ENCODE measurements at places on chromosomes 5 and 9.
A peak's percentile ranks its signal among the peaks of the same experiment; 100 is the strongest.

DNA sequence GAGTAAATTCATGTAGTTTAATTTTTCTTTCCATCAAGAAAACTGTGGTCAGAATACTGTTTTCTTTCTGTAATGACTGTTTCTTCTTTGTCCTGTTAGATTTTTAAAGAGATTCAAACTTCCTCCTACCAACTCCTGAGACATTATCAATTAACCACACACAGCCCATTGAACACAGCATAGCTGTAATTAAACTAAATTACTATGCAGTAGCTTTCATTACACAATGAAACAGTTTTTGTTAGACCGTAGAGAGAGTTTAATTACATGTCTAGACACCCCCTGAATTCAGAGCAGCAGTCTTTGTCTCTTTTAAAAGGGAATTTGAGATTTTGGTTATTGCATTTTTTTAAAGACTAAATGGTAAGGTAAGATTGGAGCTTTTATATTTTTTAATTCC is 77.5 kb downstream of the STARD4 start:
- no peak for DNase-seq

DNA sequence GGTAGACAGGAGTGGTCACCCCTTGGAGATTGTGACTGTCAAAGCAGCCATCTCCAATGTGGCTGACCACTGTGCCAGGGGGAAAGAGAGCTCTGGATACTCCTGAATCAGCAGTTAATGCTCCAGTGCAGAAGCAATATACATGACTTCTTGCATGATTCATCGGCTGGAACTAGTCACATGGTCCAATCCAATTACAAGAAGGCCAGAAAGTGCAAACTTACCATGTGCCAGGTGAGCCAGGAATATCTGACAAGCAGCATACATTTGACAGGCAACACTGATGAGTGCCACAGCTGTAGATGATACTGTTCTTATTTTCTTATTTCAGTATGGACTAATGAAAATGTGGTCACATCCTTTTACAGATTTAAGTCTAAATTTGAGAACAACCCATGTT is 440.0 kb upstream of the MPDZ start:
- no peak for DNase-seq

GRCh38 chr9:35105571-35106342 is 2.8 kb upstream of the STOML2 start:
- DNase-seq = no peak

GRCh38 chr5:68000805-68001204 is 214.8 kb upstream of the PIK3R1 start:
- no peak for DNase-seq

DNA sequence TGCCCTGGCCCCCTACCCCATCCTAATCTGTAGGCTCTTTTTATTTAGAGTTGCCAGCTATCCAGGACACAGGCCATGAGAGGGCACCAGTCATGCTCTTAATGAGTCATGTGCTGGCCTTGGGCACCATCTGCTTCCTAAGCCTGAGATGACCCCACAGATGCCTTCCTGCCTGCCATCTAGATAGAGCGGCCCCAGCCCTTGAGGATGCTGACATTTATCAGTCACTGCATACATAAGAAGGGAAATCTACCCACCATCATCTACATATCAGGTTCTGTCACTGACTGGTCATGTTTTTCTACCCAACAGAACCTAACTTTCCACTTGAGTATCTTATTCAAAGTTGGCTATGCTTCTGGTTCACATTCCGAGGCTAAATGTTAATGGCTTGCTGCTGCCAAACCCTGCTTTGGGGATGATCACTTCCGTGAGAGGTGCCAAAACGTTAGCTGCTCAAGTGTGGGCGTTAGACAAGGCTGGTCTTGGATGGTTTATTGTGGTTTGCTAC is 49.9 kb upstream of the TTC23L start:
- DNase-seq = peak; percentile 23

DNA sequence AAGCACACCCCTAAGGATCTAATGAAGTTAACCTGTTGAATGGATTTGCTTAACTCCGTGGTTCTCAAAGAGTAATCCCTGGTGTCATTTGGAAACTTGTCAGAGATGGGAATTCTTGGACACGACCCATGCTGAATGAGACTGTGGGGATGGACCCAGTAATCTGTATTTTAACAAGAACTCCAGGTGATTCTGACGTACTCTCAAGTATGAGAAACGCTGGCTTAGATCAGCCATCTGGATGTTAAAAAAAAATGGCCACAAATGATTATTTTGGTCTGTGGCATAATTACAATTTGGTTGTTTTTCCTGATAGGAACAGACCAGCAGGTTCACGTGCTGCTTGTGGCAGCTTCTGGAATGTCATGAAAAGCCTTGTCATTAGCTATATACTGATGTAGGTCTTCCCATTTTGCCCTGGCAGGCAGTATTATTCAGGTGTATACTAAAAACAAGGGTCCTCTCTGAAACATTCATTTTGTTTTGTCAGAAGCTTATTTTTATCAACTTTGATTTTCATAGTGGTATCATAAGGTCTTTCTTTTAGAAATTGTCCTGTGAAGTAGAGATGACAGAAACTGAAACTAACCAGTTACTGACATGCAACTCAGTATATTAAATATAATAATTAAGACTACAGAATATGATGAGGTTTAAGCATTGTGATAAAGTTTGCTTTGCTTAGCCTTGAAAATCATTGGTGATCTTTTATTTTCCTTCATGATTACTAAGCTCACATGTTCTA is 15.4 kb downstream of the CPEB4 start:
- DNase-seq = no peak

- no peak for DNase-seq
These were observed 25.6 kb downstream of the LYRM7 start for GRCh38 chr5:131196331-131196730.

DNA sequence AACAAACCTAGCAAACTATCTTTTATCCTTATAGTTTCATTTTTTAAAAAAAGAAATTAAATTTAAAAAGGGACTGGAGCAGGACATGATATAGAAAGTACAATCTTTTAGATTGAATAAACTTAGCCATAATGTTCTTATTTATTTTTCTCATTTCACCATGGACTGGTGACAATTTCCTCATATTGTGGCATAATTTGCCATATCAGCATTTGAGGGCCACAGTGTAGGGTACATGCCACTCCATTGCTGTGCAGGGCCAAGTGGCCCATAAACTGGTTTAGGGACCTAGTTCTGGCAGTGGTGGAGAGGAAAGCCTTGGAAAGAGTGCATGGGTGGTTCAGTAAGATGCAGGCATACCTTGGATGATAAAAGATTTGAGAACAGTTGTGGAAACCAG is 232.9 kb upstream of the ELL2 start:
- DNase-seq = no peak

GRCh38 chr5:91433861-91434260 is 50.7 kb upstream of the ARRDC3 start:
- DNase-seq = no peak

GRCh38 chr5:10387690-10388089 is 34.2 kb downstream of the MARCHF6 start:
- no peak for DNase-seq

- DNase-seq = no peak
These were observed 586.6 kb downstream of the DNAH5 start for GRCh38 chr5:13357929-13358328.

GRCh38 chr9:125761676-125762450 is 14.7 kb downstream of the PBX3 start:
- no peak for DNase-seq

GRCh38 chr5:76326577-76327302 is 76.3 kb upstream of the IQGAP2 start:
- DNase-seq = no peak

GRCh38 chr9:90311811-90312210 is 330.8 kb downstream of the DIRAS2 start:
- DNase-seq = no peak

- DNase-seq = no peak
These were observed 137.3 kb upstream of the ANKH start for GRCh38 chr5:15008921-15009320.

DNA sequence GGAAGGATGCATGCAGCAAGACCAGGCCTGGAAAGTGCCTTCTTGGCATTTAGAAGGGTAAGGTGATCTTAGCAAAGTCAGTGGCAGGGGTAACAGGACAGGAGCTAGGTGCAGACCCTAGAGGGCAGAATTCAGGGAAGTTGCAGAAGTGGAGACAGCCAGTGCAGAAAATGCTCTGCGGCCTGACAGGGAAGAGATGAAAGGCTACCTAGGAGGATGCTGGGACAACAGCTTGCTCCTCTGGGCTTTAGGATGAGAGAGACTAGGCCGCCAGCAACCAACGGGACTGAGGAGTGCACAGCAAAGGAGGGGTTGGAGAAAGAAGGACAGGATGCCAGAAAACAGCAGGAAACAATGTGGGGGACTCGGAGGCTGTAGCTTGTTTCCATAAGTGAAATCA is 219.9 kb downstream of the FSTL4 start:
- no peak for DNase-seq

DNA sequence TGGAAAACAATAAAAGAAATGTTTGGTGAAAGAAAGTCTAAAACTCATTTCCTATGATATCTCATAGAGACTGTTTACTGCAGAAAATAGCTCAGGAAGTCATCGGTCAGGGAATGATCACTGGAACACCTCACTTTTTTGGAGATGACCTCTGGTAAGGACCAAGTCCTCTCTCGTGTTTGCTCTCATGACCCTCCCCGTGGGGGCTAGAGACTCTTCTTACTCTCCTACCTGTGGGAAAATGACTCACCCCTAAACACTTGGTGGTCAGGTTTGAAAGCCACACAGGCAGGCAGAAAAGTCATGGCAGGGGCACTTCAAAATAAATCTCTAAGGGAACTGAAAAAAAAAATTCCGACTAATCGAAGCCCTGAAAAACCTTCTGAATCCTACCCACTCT is 48.2 kb downstream of the FAM240B start:
- no peak for DNase-seq

- DNase-seq = no peak
These were observed 155.7 kb downstream of the C9orf50 start for GRCh38 chr9:129464972-129465833.

DNA sequence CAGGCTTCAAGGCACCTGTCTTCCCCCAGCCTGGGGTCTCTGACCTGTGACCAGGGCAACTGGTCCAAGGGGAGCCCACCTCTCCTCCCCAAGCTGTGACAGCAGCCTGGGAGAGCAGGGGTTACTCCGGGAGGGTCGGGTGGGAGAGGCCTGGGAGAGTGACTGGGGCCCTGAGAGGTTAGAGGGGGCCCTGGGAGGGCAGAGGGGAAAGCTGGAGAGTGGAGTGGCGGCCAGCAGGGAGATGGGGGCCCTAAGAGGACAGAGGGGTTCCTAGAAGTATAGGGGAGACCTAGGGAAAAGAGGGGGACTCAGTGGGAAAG is 302 bp downstream of the LCN9 start:
- no peak for DNase-seq

- DNase-seq = no peak
These were observed 18.0 kb downstream of the RXRA start for GRCh38 chr9:134344068-134344799.

- DNase-seq = no peak
These were observed 15.4 kb upstream of the CERCAM start for GRCh38 chr9:128405077-128405779.

GRCh38 chr9:79670269-79670961 is 98.7 kb downstream of the TLE4 start:
- no peak for DNase-seq

DNA sequence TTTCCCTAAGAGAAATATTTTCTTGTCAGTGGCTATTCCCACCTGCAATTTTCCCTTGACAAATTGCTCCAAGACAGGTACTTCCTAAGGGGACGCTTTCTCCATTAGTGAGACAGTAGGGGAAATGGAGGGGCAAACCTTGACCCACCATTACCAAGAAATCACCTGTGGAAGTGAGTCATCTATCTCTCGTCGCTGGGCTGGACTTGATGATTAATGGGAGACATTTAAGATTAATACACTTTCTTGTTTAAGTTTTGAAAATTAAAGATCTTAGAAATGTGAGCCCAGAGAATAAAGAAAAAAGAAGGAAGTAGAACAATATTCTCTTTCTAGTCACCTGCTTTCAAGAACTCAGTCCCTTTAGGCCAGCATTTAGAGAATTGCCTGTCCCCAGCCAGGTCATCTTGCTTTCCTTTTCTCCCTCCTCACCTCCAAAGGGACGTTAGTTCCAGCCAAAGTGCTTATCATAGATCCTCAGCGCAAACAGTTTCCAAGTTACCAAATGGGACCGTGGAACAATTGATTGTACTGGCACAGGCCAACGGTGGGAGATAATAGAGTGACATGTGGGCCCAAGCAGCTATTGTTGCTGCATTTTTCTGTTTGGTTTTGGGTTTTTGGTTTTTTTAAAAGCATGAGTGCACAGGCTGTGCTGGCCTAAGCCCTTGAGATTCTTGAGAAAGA is 284.4 kb downstream of the ENC1 start:
- DNase-seq = no peak

Measured in H54 (cell line).